ENCODE measurements at places on chromosomes 2 and 18.

DNA sequence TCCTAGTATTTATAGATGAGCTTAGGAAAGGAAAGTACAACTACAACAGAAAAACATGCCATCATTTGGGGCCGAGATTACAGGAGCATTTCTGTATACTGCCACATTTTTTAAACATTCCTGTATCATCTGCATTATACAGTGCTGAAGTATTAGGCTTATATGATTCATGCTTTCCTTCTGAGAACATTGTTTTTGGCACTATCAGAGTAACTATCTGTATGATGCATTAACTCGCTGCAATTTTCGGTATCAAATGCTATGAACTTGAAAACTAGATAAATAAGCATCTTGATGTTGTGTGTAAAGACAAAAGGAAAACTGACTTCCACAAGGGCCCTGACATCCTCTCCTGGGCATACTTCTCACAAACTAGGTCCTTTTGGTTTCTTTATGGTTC lies 102.0 kb downstream of the RIT2 start:
- no peak for DNase-seq

DNA sequence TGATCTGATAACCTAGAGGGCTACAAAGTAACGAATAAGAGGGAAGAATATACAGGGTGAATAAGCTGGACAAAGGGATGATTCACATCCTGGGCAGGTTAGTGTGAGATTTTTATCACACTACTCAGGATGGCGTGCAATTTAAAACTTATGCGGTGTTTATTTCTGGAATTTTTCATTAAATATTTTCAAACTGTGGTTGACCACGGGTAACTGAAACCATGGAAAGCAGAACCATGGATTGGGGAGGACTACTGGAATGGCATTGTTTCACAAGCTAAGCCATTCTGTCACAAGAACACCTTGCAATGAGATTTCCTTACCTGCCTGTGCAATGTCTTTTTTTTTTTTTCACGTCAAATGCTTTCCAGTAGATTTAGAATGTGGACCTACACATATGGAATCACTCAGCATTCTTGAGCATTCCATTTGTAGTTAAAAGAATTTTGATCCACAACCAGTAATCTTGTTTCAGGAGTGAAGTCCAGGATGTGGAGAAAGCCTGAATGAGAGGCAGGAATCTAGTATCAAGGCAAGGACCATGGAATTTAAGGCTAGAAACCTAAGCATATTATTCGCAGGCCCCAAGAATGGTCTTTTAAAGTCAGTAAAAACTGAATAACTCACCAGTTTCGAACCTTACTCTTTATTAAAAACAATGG lies 8.0 kb upstream of the CDK15 start:
- peak; percentile 24 for DNase-seq

GRCh38 chr2:127044165-127044718 lies 62.7 kb downstream of the BIN1 start:
- DNase-seq: no peak

- no peak for DNase-seq
These were observed 151.5 kb downstream of the UPP2 start for GRCh38 chr2:158253170-158253569.

DNA sequence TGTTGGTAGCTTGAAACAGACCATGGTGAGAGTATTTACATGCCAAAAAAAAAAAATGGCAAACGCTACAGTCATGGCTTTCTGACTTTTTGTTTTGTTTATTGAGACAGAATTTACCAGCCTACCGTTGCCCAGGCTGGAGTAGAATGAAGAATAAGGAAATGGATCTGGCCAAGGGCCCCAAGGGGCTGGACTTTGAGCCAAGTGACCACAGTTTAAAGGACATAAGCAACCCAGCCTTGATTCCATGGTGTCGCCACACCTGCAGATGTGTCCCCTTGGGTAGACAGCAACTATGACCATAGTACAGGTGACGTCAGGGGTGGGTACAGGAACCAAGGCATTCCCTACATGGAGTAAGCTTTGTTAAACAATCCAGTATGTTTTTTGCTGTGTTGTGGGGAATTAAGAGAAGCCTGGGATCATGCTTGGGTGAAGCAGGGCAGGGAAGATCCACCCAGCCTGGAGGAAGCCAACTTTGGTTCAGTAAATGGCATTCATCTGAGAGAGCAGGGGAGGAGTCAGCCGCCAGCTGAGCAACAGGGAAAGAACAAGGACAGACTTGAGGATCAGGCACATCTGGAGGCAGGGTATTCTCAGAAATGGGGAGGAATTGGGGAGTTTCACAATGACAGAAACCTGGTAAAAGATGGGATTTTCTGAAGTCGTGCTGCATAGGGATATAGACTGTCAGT lies 110.3 kb upstream of the SH3BP4 start:
- DNase-seq: no peak

GRCh38 chr2:8496617-8497016 lies 185.2 kb upstream of the ID2 start:
- DNase-seq: no peak

DNA sequence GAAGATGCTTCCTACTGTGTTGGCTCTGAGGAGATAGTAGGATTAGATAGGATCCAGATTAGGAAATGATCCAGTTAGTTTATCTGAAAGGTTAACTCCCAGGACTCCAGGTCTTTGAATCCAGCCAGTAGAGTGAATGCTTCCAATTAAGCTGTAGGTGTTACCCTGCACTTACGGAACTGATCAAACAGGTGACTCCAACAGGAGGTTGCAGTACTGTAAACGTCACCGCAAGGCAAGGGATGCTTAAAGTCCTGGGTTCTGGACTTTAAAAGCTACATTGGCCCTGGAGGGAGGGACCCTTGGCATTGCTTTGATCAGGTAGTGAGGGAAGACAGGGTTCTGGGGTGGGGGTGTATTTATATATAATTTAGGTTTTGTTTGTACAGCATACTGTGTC lies 5.6 kb downstream of the LGALSL start:
- no peak for DNase-seq

DNA sequence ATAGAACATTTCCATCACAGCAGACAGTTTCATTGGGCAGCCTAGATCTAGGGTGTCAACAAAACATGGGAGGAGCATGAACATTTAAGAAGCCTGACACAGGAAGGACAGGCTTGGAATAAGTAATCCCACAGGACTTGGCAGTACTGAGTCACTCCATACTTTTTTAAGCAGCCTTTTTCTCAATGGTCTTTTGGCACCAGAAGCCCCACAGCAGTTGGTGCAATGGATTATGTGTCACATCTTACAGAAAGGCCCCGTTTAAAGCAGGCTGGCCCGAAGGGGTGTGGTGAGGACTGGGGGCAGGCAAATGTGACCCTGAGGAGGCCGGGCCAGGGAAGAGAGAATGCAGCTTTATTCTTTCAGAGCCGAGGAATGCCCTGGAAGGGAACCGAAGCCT lies 26.6 kb downstream of the SPTBN1 start:
- DNase-seq: peak; percentile 73

- DNase-seq: no peak
These were observed 455.9 kb upstream of the UBE2E3 start for GRCh38 chr2:180524499-180524898.

- DNase-seq: no peak
These were observed 21.4 kb downstream of the KCNS3 start for GRCh38 chr2:17899871-17900270.

DNA sequence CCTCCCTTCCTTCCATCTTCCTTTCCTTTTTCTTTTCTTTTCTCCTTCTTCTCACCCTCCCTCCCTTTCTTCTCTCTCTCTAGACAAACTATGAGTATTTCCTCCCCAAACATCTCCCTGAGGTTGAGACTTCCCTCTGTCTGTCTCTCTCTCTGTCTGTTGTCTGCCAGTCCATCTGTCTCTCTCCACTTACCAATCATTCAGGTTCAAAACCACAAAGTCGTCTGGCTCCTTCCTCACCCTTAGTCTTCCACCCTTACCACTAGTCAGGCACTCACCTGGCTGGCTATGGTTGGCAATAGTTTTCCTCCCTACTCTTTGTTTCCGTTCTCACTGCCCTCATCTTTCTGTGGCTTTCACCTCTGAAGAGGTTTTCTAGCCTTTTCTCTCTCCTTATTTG lies 12.9 kb downstream of the CCL20 start:
- no peak for DNase-seq

GRCh38 chr2:147998203-147998602 lies 22.3 kb downstream of the ORC4 start:
- DNase-seq: no peak

Data from kidney capillary endothelial cell (primary cell).